NCI-H774 (cell line): ENCODE measurements at places on chromosomes 1 and 21.
A peak's percentile ranks its signal among the peaks of the same experiment; 100 is the strongest.

- no peak for DNase-seq
These were observed 31.6 kb upstream of the SOX13 start for GRCh38 chr1:204041232-204041767.

DNA sequence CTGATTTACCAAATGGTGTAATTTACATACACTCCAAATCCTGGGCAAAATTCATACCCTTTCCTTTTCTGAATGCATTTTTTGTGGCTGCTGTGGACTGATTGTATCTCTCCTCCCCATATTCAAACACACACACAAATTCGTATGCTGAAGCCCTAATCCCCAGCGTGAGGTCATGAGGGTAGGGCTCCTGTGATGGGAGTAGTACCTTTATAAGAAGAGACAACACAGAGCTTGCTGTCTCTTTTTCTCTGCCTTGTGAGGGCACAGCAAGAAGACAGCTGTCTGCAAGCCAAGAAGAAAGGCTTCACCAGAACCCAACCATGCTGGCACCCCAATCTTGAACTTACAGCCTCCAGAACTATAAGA lies 24.4 kb downstream of the DUSP10 start:
- DNase-seq = no peak

DNA sequence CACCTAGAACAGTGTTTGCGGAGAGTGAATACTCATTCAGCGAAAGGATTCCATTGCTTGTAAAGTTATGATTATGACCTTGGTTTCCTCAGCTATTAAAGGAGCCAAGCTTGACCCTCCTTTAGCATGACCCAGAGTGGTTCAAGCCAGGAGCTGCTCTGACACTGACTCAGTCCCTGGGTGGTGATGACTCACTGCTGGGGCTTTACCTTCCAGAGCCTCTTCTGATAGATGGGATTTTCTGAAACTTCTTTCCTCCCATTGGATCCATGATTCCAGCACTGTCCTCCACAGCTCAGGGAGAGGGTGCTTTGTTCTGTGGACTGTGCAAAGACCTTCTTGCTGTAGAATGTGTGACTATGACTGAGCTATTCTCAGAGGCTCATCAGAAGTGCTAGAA lies 77.4 kb downstream of the S1PR1 start:
- no peak for DNase-seq

DNA sequence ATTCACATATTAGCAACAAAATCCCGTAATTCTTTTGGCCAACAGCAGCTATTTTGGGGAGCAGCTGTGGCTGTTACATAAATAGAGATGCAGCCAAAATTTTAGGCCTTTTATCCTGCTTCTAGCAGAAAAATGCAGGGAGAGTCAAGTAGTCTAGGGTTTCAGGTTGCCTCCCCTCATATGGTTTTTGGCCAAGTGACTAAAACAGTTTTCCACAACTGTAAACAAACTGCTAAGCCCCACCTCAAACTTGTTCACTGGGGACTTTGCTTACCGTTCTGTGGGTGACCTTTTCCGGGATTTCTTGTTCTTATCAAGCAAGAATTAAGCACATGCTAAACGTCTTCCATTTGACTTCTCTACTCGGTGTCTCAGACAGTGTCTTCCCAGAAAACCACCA lies 133.4 kb downstream of the EDEM3 start:
- no peak for DNase-seq

DNA sequence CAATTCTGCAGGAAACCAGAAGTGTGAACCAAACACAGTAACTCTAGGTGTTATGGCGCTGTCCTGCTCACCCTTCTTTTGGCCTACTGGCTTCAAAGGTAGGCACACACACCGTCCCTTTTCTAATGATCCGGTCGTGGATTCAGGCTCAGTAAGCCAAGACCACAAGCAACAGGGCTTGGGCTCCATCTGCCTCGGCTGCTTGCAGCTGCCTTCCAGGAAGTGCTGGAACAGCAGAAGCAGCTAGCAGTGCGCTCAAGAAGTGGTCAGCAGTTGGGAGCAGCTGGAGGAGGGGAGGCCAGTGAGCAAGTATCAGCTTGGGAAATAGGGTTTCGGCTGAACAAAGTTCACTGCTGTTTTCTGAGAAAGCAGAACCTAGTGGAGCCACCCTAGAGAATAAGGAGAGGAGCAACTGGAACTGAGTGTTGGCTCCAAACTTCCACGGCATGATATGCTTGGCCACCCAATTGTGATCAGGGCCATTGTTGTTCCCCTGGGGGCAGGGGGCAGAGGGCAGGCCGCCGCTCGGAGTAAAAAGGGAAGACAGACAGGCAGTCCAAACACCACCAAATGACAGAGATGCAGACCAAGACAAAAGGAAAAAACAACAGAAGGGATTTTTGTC lies 173.4 kb downstream of the TOMM20 start:
- DNase-seq = no peak

DNA sequence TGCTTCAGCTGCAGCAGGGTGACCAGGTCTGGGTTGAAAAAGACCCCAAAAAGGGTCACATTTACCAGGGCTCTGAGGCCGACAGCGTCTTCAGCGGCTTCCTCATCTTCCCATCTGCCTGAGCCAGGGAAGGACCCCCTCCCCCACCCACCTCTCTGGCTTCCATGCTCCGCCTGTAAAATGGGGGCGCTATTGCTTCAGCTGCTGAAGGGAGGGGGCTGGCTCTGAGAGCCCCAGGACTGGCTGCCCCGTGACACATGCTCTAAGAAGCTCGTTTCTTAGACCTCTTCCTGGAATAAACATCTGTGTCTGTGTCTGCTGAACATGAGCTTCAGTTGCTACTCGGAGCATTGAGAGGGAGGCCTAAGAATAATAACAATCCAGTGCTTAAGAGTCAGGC lies 2.9 kb downstream of the C1QA start:
- no peak for DNase-seq

DNA sequence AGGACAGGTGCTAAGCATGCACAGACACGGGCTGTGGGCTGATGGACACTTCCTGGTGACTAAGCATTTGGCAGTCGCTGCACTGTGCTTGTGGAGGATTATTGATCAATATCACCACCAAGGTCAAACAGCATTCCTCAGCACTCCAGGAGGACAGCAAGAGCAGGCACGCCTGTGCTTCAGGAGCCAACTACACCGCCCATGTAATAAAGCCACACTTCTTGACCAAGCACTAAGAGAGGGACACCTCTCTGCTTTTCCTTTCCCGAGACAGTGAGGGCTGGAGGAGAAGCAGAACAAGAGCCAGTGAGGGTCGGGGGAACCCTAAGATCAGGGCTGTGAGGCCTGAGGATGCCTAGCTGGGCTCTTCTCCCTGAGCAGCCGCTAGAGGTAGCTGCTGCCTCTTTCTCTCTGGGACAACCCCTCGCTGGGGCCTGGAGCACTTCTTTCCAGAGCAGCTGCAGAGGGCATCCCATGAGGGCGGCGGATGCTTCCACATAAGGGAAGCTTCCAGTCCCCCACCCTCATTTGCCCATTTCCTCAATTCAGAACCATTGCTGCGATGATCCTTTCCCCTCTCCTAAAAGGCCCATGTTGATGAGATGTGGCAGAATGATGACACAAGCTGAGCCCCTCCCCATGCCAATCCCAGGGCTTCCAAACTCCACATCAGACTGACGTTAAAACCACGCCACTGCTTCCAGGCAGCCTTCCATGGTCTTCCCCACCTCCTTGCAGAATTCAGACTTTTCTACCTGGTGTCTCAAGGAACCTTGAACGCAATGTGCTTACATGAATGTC lies 19.1 kb downstream of the RAB7B start:
- peak; percentile 16 for DNase-seq

DNA sequence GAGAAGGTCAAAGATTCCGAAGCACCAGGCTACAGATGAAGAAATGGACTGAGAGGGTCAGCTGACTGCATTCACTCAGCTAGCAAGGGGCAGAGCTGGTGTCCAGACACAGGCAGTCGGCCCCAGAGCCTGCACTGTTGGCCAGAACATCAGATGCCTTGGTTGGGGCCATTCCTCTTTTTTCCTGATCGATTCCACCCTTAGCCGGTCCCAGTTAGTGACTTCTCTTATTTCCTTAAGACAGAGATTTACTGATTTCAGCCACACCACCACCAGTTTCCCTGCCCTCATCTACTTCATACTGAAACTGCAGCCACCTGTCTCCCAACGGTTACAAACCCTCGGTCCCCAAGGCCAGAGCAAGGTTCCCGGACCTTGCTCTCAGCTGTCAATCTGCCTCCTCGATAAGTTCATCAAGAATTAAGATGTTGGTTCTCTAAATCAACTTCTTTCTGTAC lies 11.5 kb downstream of the CD58 start:
- no peak for DNase-seq

DNA sequence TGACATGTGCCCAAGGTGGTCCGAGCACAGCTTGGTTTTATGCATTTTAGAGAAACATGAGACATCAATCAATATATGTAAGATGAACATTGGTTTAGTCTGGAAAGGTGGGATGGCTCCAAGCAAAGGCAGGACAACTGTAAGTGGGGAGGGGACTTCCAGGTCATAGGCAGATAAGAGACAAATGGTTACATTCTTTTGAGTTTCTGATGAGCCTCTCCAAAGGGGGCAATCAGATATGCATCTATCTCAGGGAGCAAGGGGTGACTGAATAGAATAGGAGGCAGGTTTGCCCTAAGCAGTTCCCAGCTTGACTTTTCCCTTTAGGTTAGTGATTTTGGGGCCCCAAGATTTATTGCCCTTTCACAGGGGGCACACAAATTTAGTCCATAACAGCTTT lies 94.2 kb upstream of the COA6 start:
- no peak for DNase-seq

GRCh38 chr1:2290171-2290578 lies 62.1 kb downstream of the SKI start:
- DNase-seq = no peak

GRCh38 chr1:237287876-237288521 lies 246.0 kb downstream of the RYR2 start:
- no peak for DNase-seq

DNA sequence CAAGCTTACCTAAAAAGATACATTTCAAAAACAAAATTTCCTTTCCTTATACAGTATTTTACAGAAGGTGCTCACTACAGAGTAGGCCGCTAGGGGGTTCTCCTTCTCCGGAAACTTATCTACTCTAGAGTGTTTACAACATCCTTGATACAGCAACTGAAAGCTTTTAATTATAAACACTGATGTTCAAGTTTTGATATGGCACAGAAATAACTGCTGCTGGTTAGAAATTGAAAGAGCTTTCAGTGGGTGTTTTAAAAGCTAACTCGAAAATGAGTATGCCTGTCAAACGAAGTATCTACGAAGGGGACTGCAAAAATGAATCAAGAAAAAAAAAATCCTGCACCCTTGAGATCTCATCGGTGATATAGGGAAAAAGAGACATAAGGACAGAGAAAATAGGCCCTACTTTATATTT lies 1.0 kb downstream of the YOD1 start:
- DNase-seq = no peak

DNA sequence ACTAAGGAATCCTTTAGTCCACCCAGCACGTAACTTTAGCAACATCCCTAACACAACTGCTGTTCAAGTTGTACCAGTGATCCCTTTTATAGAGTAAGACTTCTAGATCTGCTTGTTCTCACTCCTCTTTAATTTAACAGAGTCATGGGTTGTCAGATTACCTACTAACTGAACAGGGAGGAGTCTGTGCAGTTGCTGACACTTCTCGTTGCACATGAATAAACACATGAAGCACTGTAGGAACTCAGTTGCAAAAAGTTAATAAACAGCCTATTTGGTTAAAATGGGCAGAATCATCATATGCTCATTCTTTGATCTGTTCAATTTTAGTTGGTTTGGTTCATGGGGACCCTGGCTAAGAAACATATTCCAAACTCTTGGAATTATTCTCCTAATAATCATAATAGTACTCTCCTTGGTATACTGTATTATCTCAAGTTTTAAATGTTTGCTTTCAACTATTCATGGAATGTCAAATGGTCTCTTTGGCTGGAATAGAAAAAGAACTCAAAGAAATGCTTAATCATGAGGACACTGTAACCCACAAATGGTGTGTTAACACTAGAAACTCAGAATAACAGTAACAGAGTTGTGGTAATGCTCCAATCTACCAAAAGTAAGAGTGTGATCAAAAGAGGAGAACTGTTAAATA lies 15.6 kb downstream of the PLPPR5 start:
- DNase-seq = no peak

- peak; percentile 86 for DNase-seq
These were observed 363.0 kb downstream of the SETD4 start for GRCh38 chr21:35697321-35697808.

DNA sequence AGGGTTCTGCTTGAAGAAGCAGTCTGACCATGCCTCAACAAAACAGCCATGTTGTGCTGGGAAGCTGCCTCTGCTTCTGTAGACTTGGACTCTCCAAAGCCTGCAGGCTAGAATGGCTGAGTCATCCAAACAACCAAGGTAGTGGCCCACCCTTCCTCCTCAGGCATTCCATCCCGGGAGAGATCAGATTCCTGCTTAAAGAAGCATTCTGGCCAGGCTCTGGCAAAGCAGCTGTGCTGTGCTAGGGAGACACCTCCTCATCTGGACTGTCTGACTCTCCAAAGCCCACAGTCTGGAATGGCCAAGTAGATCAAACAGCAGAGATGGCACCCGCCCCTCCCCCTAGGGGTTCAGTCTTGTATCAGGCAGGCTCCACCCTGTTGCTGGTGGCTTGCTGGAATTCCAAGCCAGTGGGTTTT lies 38.3 kb upstream of the F3 start:
- no peak for DNase-seq

DNA sequence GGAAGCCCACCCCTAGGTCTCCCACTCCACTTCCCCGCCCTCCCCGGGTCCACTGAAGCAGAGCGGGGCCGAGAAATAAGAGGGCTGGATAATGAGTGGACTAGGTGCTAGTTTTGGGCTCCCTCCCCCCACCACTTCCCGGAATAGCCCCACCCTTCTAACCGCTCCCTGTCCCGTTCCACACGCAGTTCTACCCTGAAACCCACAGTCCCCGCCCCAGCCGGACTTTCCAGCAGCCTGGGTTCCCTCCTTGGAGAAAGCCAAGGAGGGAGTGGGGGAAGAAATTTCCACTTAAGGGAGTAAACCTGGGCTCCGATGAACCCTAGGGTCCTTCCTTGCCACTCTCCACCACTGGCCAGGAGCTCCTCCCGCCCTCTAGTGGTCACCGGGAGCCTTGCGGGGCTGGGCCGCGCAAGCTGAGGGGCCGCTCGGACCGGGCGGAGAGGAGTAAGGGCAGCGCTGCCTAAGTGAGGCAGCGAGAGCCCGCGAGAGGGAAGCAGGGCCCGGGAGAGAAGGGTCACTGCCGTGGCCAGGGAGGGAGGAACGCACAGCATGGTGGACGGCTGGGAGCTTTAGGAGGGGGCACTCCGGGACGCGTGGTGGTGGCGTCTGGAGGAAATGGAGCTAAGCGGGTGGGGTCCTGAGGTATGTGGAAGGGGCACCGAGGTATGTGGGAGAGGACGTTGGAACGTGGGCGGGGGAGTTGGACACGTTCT lies 14.3 kb downstream of the THBS3 start:
- peak; percentile 86 for DNase-seq

- no peak for DNase-seq
These were observed 17.6 kb upstream of the CCT8 start for GRCh38 chr21:29091033-29091432.

DNA sequence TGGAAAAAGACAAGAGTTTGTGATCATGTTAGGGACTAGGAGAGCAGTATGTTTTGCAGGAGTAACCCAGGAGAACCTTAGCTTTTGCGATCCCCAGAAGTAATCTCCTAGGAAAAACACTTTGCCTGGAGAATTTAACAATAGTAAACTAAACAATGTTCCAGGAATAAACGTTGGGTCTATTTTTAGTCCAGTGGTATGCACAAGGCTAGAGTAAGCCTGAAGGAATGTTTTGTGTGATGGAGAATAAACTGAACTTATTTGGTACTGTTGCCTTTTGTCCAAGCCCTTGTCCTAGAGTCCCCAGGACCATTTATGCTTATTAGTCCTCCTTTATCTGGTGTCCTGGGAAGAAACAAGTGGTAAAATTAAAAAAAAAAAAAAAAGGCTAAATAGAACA lies 28.7 kb upstream of the RGS5 start:
- no peak for DNase-seq
